ENCODE measurements at places on chromosomes 6 and 20.

DNA sequence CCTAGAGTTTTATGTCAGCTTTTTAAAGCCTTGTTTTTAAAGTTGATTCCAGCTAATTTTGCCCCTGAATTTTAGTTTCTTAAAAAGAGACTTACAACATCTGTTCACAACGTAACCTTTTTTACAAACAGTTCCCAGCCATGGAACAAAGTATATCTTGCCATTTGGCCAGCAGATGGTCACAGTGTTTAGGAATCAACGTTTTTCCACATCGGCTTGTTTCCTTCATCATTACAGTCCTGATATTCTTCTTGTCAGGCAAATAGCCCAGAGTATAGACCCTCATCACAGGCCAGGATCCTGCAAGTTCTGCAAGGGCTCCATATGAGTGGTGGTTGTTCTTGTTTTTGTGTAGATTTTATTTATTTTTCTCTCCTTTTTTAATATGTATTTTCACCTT is 341.7 kb upstream of the HTR1E start:
- no peak for DNase-seq

DNA sequence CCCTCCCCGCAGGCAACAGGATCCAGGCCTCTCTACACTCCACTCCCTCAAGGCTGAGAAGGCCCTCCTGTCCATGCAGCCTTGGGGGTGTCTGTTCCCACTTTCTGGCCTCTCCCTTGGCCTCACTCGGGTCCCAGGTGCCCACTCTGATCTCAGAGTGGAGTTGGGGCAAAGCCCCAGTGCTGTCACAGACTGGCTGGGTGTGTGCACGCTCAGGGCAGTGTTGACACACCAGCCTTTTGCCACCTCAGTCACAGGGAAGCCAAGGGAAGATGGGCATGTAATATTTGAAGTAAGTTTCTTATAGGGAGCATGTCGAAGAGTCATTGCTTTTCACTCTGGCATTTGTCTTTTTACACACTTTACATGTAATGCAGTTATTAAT is 44.9 kb downstream of the HLA-DRA start:
- DNase-seq, result no peak

- no peak for DNase-seq
Observed at GRCh38 chr6:138035070-138035469, 72.1 kb downstream of the PERP start.

- DNase-seq, result no peak
Observed at GRCh38 chr6:139447656-139447975, 73.2 kb upstream of the CITED2 start.
